ENCODE measurements at places on chromosomes 7 and 10.

GRCh38 chr10:80272793-80273522 is 16.5 kb downstream of the MAT1A start:
- no peak for DNase-seq

DNA sequence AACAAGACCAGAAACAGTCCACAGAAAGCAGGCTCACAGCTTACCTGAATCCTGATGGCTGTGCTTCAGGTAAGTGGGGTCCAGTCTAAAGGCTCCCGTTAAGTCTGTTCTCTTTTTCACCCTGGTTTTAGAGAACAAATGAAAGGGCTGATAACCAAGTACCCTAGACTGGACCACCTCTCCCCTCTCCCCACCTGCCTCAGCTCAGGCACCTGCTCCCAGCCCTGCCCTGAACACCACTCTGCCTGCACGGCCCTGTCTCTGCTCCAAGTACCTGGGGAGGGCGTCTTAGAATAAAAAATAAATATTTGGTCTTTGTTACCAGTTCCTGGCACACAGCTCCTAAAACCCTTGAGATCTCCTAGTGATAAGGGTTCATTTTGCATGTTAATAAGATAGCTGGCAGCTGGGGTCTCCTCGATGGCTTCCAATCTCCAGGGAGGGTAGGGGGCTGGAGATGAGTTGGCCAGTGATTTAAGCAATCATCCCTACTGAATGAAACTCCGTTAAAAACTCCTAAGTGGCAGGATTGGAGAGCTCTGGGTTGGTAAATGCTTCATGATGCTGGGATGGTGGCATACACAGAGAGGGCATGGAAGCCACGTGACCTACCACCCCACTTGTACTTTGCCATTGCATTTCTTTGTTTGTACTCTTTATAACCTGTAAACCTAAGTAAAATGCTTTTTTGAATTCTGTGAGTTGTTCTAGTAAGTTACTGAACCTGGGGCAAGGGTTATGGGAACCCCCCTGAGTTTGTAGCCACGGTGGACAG is 29.8 kb upstream of the FIGNL1 start:
- no peak for DNase-seq

DNA sequence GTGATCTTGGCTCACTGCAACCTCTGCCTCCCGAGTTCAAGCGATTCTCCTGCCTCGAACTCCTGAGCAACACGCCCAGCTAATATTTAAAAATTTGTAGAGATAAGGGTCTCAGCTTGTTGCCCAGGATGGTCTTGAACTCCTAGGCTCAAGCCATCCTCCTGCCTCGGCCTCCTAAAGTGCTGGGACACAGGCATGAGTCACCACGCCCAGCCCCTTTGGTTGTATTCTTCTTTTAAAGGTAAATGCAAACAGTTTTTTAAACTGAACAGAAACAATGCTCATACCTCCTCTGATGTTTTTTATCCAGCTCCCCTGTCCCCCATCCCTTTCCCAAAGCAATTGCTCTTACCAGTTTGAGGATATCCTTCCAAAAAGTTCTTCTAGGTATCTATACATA is 79.5 kb upstream of the DUSP5 start:
- no peak for DNase-seq

GRCh38 chr10:22339761-22340328 is 5.5 kb upstream of the SPAG6 start:
- no peak for DNase-seq

- DNase-seq, result no peak
These were observed 161.5 kb upstream of the KLF6 start for GRCh38 chr10:3946234-3947229.

- no peak for DNase-seq
These were observed 137.8 kb upstream of the JCAD start for GRCh38 chr10:30197186-30197585.

- DNase-seq, result no peak
These were observed 76.6 kb downstream of the GPR37 start for GRCh38 chr7:124688991-124689390.

- DNase-seq, result no peak
These were observed 46.6 kb upstream of the ABLIM1 start for GRCh38 chr10:114704679-114705078.

GRCh38 chr7:90920336-90920735 is 324.2 kb downstream of the CDK14 start:
- no peak for DNase-seq

DNA sequence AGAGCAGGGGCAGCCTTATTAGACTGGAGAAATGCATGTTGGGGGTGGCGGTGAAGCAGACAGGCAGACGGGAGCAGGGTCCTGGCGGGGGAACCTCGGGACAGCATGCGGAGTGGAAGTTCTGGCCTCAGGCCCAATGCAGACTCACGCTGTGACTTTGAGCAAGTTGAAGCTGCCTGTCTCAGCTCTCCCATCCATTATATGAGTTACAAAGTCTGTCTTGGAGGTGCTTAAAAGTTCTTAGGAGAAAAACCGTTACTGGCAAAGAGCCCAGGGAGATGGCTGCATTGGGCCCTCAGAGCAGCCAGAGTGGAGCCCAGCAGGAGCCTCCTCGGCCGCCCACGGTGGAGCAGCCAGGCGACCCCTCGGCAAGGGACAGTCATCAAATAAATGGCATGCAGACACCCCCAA is 509.5 kb downstream of the PLXNA4 start:
- no peak for DNase-seq

DNA sequence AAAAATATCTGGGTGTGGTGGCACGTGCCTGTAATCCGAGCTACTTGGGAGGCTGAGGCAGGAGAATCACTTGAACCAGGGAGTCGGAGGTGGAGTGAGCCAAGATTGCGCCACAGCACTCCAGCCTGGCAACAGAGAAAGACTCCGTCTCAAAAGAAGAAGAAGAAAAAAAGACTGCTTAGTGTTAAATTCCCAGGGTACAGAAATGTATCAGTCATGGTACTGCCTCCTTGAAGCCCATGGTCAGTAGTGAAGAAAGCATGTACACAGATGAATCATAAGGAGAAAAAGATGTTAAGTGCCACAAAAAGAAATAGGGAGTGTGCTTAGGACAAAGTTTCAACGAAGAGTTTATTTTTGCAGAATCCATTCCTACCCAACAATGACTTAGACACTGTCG is 62.5 kb upstream of the KMT2E start:
- DNase-seq, result no peak
